ENCODE measurements at places on chromosomes 4 and X.

- DNase-seq = no peak
These were observed 86.8 kb downstream of the CAMK2D start for GRCh38 chr4:113674733-113675132.

DNA sequence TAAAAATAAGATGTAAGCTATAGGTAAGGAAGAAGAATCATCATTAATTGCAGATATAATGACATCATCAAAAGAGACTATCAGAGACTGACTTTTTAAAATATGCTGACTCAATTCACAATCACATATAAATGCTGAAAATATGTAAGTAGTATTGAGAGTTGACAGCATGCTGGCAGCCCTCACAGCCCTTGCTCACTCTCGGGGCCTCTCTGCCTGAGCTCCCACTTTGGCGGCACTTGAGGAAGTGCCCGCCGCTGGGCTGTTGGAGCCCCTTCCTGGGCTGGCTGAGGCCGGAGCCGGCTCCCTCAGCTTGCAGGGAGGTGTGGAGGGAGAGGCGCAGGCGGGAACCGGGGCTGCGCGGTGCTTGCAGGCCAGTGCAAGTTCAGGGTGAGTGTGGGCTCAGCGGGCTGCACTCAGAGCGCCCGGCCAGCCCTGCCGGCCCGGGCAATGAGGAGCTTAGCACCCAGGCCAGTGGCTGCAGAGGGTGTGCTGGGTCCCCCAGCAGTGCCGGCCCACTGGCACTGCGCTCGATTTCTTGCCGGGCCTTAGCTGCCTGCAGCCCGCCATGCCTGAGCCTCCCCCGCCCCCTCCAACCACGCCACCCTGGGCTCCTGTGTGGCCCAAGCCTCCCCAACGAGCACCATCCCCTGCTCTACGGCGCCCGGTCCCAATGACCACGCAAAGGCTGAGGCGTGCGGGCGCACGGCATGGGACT lies 68.9 kb downstream of the RAB28 start:
- no peak for DNase-seq

DNA sequence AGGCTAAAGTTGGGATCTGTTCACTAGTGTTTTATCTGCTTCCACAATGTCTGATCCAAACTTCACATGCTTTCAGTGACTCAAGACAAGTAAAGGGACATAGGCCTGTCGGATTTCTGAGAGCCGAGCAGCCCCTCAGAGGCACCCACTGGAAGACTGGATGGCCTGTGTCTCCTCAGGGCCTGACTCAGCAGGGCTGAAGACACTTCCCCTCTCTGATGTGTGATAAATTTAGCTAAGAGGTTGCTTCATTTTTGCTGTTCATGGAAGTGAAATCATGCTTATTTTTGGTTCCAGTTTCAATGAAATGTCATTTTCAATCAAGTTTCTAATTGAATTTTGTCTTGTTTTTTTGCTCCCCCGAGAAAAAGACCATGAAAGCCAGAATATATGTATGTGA lies 93.7 kb downstream of the MXRA5 start:
- DNase-seq = peak; percentile 30

DNA sequence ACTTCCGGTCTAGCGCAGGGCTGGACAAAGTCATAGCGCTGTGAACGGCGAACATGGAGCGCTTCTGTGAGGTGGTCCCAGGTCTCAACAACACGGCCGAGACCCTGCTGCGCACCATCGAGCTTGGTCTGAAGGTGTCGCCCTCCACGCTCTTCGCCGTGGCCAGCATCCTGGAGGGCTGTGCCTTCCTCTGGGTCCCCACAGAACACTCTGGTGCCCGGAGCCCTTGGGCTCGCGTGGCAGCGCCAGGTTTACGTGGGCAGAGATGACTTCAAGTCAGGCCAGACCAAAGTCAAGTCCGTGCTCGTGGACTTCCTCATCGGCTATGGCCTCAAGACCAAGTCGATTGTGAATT lies 128.6 kb downstream of the ANAPC4 start:
- no peak for DNase-seq

GRCh38 chr4:38202242-38202641 lies 242.0 kb downstream of the PTTG2 start:
- no peak for DNase-seq
